ENCODE measurements at places on chromosomes 11 and 22.

- no peak for DNase-seq
Measured at GRCh38 chr22:50302041-50302541, 5.4 kb downstream of the PLXNB2 start.

DNA sequence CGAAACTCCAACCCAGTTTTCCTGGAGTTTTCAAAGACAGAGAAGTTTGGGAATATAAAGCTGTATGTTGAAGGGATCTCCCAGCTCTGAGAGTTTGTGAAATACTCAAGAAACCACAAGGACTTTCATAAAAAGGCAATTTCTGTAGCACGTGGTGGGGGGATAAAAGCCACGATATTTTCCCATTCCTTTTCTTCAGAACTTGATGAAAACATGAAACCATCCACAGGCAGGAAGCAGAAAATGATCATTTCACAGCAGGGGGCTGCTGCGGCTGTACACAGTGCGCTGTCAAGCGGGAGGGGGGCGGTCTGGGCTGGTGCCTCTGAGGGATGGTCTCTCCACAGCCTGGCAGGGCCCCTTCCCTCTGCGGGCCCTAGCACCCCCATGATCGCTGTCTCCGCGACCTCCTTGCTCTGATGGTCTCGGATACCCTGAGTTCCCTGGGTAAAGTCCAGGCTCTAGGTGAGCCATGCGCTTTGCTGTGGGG is 423.2 kb downstream of the MN1 start:
- DNase-seq: no peak

DNA sequence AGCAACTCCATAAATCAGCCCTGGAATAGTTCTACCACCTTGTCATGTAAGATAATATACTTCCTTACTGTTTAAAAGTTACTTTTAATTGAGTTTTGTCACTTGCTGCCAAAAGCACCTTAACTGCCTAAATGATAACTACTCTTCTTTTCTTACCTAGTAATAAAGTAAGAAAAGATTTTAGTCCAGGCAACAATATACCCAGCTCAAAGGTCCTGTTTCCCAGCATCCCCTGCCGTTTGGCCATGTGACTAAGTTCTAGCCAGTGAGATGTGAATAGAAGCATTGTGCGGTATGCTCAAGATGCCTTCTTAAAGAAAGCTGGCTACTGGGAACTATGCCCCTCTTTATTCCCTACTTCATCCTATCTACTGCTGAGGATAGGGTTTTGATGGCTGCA is 39.4 kb upstream of the CCDC34 start:
- DNase-seq: no peak

DNA sequence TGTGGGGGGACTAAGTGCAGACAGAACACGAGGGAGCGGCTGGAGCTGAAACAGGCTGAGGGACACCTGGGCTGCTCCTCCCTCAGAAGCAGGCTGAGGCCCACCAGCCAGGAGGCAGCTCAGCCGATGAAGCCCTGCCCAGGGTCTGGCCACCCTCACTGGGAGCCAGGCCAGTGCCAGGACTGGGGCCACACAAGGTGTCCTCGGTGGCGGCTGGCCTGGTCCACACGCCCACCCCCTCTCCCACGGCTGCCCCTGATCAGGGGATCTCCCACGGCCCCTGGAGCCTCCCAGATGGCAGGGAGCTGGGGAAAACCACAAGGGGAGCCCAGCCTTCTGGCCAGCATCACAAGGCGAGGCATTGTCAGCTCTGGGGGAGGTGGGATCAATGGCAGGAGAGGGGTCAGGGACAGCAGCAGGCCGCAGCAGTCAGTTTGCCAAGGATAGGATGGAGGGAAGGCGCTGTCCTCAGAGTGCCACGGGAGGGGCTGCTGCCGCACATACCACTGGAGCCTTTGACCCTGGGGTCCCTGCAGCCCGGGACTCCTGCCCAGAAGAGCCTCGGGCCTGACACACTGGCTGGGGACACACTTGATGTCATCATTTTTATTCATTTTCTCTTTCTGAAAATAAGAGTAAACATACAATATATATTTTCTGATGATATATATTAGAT is 11.7 kb upstream of the RASL10A start:
- no peak for DNase-seq

GRCh38 chr11:72069200-72069599 is 11.1 kb downstream of the NUMA1 start:
- no peak for DNase-seq

- no peak for DNase-seq
Measured at GRCh38 chr11:2685566-2686359, 14.0 kb downstream of the KCNQ1OT1 start.

GRCh38 chr11:111450480-111451320 is 61.5 kb downstream of the BTG4 start:
- no peak for DNase-seq

- DNase-seq: peak; percentile 87
Measured at GRCh38 chr11:64856382-64857227, 12.2 kb upstream of the CDC42BPG start.

- DNase-seq: no peak
Measured at GRCh38 chr11:34887260-34887659, 28.9 kb downstream of the APIP start.

DNA sequence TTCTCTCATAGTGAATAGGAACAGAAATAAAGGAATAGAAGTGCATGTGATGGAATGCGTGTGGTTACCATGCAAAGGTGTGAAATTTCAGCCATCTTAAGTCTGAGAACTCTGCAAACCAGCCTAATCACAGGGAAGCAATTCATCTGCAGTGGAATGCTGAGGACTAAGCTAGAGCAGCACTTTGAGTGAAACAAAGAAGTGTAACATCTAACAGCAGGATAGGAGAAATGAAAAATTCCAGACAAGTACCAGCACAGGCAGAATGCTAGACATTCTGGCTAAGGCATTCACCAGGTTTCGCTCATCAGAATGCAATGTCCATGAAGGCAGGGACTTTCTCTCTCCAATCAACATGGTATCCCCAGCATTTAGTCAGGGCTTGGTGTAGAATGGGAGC is 41.2 kb upstream of the SLC36A4 start:
- no peak for DNase-seq

DNA sequence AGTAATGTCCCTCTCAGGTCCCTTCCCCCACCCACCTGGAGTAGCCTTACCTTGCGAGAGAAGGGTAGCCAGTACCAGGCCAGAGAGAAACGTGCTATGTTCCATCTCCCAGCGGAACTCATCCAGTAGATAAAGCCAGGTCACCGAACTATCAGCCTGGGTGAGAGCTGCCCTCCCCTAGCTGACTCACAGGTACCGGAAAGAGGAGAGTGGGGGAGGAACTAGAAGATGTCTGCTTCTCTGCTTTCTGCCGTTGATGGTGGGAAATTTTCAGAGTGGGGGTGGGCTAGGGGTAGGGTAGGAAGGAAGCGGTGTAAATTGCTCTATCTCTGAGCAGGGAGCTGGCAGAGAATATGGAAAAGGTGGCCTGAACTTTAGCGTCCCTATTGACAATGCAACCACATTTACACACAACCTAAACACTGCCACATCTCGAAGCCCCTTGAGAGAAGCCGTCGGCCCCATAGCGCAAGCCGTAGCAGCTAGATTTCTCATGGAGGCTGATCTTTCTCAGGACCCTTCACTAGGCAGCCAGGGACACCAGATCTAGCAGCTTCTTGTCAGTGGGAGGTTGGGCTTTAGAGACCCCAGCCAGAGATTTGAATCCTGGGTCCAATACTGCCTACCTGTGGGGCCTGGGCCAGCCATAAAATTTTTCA is at the start of gene CD3D:
TSS of gene CD3D (minus strand) at position 203 of the 659 bp plus-strand sequence. CDS start at position 105, 98 bp downstream.
- DNase-seq: no peak

DNA sequence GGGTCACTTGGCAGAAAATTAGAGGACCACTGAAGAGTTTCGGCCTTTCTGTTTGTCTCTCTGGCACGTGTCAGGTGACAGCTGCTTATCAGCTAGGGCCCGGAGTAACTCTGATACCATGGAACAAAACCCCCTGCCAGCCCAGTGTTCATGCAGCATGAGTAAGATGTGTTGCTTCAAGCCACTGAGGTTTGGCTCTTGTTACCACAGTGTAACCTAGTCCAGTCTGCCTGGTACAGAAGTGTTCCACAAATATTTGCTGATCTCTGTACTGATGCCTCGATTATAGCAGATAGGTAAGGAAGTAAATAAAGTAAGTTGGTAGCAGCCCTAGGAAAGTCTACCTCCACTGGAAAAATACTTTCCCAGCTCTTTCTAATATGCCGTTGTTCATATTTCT is 20.5 kb upstream of the ETS1 start:
- DNase-seq: no peak

- no peak for DNase-seq
Measured at GRCh38 chr22:40051322-40051721, 56.6 kb downstream of the FAM83F start.

- DNase-seq: no peak
Measured at GRCh38 chr11:14223636-14224288, 135.2 kb downstream of the RRAS2 start.

DNA sequence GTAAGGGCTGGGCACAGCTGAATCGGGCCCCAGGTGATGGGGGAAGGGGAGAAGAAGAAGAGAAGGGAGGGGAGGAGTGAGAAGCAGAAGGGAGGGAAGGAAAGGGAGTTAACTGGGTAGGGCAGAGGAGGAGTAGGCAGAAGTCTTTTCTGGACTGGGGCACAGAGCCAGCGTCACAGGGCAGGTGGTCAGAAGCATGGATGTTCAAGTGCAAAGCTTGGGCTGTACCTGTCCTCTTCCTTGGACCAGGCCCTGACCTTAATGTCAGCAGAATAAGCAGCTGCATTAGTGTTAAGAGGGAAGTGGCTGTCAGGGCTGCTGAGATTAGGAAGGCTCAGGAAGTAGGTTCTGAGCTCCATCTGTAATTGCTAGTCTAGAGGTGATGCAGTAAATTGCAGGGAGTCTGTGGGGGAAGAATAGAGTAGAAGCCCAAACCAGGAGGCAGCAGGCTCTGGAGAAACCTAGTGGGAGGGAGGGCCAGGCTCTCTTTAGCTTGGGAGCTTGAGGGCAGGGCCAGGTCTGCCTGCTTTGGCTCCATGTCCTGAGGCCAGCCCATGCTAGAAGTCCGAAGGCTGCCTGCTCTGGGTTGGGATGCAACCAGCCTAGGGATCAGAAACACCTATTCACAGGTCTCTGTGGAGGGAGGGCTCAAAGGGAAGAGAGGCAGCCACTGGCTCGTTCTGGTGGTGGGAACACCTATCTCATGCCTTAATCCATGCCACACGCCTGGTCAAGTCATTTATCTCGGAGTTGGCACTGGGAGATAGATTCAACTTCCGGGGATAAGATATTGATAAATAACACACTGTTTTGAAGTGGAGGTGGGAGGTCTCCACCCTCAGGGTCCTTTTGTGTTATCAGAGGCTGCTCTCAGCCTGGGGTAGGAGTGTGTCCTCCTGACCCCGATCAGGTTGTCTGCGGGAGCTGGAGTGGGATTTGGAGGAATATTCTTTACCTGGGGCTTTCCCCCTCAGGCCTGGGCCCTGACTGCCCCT is 1.7 kb upstream of the UCP3 start:
- DNase-seq: no peak

Data from RWPE1 (cell line).